ENCODE measurements at places on chromosomes 12 and 14.

DNA sequence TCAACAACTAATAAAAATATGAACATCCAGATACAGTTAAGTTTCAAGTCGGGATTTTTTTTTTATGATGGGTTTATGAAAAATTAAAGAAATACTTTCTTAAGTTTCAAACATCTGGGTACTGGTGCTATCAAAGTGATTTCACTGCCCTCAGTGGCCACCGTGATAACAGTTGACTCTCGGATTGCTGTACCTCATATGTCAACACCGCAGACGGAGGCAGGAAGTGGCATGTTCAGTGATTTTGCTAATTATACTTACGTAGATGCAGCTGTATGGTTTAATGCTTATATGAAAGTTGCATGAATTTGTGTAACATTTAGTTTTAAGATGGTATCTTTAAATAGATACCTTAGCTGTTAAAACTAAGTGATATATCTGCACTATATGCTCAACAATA is 20.8 kb upstream of the FBLN5 start:
- no peak for DNase-seq

DNA sequence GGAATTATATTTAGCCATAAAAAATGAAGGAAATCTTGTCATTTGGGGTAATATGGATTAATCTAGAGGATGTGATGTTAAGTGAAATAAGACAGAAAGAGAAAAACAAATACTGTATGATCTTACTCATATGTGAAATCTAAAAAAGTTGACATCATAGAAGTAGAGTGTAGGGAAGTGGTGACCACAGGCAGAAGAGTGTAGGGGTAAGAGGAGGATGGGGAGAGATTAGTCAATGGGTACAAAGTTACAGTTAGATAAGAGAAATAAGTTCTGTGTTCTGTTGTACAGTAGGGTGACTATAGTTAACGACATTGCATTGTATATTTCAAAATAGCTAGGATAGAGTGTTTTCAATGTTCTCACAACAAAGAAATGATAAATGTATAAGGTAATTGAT is 87.0 kb downstream of the TSHR start:
- no peak for DNase-seq

- no peak for DNase-seq
Observed at GRCh38 chr12:6635856-6636531, at the start of gene LPAR5. LPAR5 (minus strand) TSS chr12:6635959; CDS start chr12:6621248, 14,711 bp downstream.

DNA sequence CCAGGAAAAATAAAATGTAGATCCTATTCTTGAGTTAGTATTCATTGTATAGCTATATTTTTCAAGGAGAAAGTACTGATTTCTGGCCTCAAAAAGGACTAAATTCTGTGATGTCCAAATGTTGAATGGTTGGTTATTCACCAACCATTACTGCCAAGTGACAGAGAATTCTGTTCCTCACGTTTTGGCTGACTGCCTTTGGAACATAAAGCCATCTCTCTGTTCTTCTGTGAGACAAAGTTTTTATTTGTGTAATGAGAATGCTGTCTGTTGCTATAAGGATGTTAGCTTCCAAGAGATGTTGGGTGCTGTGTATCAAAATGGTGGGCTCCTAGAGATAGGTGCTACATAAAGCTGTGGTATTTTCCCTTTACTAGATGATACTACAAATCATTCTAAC is 9.3 kb downstream of the ZNF410 start:
- DNase-seq, result no peak

GRCh38 chr12:108668542-108668941 is 34.8 kb upstream of the SELPLG start:
- DNase-seq, result no peak

DNA sequence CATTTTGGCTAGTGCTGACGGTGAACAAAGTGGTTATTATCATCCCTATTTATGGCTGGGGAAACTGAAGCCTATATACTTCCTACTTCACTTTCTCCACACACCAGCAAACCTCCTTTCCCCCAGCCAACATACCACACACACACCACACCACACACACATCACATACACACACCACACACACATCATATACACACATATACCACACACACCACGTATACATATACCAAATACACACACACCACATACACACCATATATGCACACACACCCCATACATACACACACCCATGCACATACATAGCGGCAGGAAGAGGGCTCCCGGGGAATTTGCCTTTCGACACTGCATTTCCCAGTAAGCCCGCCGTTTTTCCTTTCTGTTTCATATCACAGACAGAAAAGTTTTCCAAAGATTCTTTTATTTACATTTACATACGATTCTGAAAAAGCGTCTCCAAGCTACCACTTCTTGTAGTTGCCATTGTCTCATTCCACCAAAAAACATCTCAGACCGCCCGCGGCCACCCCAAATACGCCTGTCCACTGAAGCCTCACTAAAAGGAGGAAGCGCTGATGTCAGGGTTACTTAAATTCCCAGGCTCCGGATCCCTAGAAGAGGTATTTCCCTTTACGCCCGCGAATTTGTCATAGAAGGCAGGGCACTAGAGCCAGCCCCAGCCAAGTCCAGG is 823 bp upstream of the RAB5B start:
- DNase-seq, result no peak

- no peak for DNase-seq
Observed at GRCh38 chr14:103762541-103762940, 46.9 kb downstream of the ZFYVE21 start.

GRCh38 chr12:47591361-47591791 is 114.5 kb downstream of the RPAP3 start:
- no peak for DNase-seq

All from NCI-H187 treated with DMSO at 0.1 percent for 48 hours (cell line).